8988T (cell line): ENCODE measurements at places on chromosomes 11 and 22.
A peak's percentile ranks its signal among the peaks of the same experiment; 100 is the strongest.

- no peak for DNase-seq
Measured at GRCh38 chr11:88246696-88247095, 71.5 kb upstream of the RAB38 start.

GRCh38 chr22:37019309-37020191 lies at the start of the genes MPST and TST:
Gene MPST, plus strand, starts transcription at chr22:37019742. Its CDS starts 95 bp downstream, at chr22:37019837.
Gene TST, minus strand, starts transcription at chr22:37019447. Its CDS starts 715 bp downstream, at chr22:37018732.
- DNase-seq = peak; percentile 78

- DNase-seq = no peak
Measured at GRCh38 chr11:46951864-46952263, 15.3 kb downstream of the CSTPP1 start.

DNA sequence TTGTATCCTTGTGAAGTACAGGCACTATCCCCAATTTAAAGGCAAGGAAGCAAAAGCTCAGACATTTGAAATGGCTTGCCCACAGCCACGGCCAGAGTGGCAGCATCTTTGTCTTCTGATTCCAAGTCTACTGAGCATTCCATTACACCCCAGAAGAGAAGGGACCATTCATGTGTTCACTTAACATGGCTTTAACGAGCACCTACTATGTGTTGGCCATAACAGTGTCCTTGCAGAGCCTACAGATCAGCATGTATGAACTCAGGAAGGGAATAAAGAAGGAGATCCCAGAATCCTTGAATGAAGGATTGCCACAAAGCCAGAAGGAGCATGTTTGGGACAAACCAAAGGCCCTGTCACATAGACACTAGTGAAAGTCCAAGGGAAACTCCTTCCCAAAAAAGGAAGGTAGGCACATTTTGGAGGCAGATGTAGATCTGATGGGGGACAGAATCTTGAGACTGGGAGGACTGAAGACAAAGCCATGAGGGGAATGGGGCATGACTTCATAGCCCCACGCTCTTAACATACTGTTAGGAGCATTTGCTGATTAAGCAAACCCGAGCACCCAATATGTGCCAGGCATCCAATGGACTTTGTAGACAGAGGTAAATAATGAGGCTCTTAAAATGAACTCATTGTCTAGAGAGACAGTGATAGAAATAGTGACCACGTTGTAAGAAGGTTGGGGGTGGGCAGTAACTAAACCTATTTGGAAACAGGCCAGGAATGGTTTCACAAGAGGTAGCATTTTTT lies 54.9 kb downstream of the P4HA3 start:
- DNase-seq = no peak

- no peak for DNase-seq
Measured at GRCh38 chr11:64971421-64972233, at the start of gene MAJIN. Gene MAJIN, minus strand, starts transcription at chr11:64972108. Its CDS starts 12,703 bp downstream, at chr11:64959405.
